ENCODE measurements at places on chromosomes 1 and 21.

- DNase-seq: no peak
These were observed 191.0 kb downstream of the TPR start for GRCh38 chr1:186183970-186184628.

DNA sequence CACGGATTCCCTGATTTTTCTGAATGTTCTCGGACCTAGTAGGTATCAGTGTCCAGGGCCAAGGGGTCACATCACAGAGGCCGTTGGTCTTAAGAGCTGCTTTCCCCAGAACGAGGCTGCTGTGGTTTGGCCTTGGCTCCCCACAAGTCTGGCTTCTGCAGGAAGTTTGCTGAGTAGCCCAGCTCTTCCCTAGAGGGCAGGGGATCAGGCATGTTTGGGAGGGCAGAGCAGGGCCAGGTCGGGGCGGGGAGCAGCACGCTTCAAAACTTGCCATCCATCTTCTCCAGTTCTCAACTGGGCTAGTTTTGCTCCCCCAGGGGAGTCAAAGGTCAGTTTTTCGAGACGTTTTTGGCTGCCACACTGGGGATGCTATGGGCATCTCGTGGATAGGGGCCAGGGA, 37.0 kb downstream of the MAN1C1 start:
- no peak for DNase-seq

- no peak for DNase-seq
These were observed 40.4 kb upstream of the SLC30A1 start for GRCh38 chr1:211619033-211619996.

GRCh38 chr1:101338714-101339430, 102.1 kb downstream of the S1PR1 start:
- DNase-seq: no peak

DNA sequence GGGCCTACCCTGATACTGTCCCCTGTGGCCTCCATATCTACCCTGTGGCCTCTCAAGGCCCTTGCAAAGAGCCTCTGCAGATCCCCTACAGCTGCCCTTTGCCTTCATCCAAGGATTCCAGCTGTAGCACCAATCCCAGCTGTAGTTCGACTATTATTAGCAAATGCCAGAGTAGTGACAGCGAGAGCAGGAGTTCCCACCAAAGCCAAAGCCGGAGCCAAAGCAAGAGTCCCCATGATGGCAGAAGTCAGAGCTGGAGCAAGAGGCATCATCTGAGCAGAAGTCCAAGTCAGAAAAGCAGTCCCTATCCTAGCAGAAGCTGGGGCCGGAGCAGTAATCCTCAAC, 2.7 kb downstream of the NSUN4 start:
- no peak for DNase-seq

- DNase-seq: peak; percentile 27
These were observed 48.4 kb upstream of the DNAJC6 start for GRCh38 chr1:65260851-65261473.

DNA sequence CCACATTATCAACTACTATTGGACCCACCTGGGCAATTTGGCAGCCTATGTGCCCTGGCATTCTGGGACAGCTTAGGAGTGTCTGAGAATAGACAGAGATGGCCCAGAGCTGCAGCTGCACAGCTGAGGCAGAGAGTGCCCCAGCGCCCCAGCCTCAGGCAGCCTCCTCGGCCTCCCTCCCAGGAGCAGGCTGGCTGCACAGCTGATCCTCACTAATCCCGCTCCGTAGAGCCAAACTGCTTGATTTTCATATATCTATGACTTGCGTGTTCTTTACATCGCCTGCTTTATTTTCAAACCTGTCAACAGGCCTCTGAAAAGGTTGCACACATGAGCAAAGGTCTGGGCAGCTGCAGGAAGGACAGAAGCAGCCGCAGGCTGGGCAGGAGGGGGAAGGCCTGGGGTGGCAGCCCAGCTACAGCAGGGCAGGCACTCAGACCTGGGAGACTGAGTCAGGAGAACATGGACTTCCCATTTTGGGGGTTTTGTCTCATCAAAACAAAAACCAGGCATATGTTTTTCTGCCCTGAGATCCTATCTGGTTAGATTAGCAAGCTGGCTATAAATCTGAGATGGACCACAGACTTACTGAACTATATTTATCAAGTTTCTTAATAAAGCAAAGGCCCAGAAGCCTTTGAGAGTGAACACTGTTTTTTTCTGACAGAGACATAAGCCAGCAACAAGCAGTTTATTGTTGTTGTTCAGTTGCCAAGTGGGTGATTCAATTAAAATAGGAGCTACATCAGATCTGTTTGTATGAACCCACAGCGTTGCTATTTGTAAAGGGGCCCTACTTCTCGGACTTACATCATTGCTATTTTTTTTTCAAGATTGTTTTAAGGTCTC, 301.8 kb upstream of the DUSP10 start:
- DNase-seq: peak; percentile 95
